ENCODE measurements at places on chromosomes 11 and 22.
A peak's percentile ranks its signal among the peaks of the same experiment; 100 is the strongest.

DNA sequence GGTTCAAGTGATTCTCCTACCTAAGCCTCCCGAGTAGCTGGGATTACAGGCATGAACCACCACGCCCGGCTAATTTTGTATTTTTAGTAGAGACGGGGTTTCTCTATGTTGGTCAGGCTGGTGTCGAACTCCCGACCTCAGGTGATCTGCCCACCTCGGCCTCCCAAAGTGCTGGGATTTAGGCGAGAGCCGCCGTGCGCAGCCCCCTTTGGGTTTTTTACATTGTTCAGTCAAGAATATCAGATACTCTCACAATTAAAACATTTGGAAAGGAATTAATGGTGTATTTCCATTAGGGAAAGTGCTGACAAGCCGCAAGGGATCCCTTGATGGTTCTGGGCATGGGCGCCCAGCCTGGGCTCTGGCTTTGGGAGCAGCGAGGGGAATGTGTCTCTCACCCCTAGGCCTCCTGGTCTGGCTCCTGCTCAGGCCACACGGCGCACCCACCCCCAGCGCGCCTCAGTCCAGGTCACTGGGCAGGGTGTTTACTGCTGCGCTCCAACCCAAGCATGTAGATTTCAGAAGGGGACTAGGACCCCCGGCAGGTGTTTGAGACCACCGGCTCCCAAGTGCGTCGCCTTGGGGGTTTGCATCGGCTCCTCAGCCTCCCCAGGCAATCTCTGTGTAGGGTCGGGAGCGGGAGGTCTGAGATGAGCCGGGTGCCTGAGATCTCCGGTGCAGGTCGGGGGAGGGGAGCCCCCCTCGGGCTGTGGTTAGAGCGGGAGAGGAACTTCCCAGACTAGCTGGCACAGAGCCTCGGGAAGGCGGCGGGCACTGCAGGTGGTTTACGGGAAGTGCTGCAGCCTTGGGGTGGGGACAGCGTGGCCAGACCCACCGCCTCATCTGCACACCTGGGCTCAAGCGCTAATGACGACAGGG is 809 bp upstream of the IRF7 start:
- no peak for DNase-seq

GRCh38 chr22:17910561-17911311 is 113.6 kb downstream of the MICAL3 start:
- no peak for DNase-seq

GRCh38 chr11:43403357-43404231 is 44.9 kb downstream of the TTC17 start:
- no peak for DNase-seq

DNA sequence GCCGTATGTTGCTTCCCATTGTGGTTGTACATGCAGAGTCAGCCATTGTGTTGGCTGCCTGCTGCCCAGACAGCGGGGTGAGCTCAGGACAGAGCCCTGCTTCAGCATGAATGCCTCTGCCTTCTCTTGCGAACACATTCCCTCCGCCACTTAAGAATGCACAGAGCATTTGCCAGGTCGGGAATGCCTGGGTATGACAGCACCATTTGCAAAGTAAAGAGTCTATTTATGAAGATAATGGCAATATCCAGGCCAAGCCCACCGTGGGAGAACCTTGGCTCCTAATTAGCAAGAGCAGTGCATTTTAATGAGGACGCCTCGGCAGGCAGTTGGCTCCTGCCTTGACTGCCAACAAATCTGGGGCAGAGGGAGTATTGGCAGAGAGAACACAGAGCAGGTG is 62.5 kb upstream of the SORL1 start:
- no peak for DNase-seq

- no peak for DNase-seq
Observed at GRCh38 chr11:65492637-65493366, 6.0 kb upstream of the MALAT1 start.

GRCh38 chr11:85795712-85796487 is 15.0 kb downstream of the SYTL2 start:
- no peak for DNase-seq

DNA sequence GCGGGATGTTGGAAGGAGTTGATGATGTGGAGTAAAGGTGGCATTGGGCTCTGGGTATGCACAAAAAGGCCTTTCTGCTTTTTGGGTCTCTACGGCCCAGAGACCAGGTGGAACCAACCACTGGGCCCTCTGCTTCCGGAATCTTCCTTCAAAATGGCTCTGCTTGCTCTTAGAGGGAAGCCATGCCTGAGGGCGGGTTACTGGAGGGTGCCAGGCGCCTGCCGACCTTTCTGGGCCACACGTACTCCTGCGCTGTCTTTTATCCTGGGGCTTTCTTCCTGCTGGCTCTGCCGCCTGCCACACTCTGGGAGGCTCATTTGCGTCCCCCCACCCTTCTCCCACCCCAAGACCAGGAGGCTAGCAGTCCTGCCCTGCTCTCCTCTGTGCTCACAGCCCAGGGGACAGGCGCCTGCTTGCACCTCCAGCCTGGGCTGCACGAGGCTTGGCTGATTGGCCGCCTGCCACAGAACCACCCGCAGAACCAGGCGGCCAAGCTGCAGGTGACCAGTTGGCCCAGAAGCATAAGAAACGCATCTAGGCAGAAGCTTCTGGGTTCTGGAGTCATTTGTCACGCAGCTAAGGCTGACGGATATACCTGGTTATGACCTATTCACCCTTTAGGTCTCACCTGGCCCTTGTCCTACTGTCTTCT is 536.9 kb downstream of the TBC1D22A start:
- no peak for DNase-seq

DNA sequence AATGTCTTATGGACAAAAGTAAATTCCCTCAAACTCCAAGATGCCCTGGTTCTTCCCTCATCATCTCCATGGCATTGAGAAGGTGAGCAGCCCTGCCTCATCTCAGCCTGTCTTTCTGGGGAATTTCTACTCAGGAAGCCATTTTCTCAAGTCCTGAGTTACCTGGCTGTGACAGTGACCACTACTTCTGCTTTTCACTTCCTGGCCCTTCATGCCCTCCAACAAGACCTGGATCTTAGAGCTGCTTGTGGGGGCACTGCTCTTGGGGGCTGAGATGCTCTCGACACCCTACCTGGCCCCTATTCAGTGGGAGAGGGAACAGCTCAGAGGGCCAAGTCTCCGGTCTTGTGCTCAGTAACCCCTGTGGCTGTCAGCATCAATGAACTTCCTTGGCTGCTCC is 5.5 kb upstream of the IGSF22 start:
- DNase-seq: no peak

DNA sequence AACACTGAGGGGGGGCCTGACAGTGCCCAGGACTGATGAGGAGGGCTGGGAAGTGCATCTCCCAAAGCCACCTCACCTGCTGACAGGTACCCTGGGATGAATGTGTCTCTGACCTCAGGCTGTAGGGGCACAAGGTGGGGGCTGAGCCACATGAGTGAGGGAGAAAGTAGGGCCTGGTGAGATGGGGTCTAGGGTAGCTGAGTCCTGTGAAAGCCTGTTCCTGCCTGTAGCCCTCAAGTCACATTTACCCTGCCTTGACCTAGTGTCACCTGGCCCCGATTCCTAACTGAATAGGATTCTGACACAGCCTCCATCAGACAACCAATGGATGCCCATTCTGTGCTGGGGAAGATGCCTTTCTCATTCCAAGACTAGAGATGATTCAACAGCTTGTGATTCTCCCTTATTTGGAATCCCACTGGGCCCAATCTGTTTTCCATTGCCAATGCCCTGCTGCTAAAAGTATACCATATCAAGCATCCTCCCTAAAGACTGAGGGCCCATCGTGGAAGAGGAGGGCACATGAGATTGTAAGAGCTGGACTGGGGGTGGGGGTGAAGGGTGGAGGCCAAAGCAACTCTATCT is 11.1 kb upstream of the RFPL1 start:
- DNase-seq: no peak

DNA sequence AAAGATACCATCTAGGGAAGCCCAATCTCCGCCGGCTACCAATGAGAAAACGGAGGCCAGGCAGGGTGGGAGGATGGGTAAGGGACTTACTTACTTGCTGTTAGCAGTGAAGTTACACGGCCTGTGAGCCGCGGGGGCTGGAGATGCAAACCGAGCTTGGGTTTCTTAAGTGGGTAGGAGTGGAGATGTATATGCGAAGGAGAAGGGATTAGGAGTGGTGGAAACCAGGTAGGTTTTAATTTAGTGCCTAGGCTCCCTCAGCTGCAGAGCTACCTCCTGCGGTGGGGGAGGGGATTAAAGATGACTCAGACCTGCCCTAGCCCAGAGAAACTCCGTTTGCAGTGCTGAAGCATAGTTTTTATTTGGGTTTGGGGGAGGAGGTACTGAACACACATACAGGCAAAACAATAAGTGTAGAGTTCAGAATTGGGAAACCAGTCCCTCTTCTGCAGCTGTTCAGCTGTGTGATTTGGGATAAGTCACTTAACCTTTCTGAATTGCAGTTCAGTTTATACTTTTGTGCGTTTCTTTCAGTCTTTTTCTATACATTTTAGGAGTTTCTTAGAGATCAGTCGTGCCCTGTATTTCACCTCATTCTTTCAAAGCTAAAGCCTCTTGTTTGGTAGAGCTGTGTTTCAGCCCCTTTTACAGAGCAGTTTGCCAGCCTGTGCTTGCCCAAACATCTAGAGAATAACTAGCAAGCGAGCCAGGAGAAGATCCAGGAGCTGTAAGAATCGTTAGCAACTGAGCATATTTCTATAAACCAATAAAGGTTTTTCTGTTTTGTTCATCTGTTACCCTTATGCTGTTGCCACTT is 596 bp upstream of the TNRC6B start:
- DNase-seq: peak; percentile 82

DNA sequence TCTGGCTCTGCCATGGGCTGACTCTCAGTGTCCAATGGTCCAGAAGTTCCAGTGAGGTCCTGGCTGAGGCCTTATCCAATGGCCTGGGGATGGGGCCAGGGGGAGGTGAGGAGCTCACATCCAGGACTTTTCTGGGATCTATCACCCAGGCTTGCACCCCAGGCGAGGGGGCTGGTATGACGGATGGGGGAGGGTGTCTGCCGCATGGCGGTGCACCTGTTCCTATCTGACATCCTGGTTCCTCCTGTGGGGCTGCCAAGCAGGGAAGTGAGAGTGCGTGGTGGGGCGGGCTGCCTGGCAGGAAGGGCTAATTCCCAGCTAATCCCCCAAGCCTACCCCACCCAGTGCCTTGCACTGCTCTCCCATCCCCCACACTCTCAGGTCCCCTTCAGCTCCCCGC is 102.1 kb downstream of the NECTIN1 start:
- no peak for DNase-seq

- no peak for DNase-seq
Observed at GRCh38 chr11:72078477-72078876, 1.9 kb downstream of the NUMA1 start.

- no peak for DNase-seq
Observed at GRCh38 chr11:121717296-121717695, 264.5 kb upstream of the SORL1-AS1 start.

GRCh38 chr11:95939091-95939490 is 15.2 kb upstream of the MTMR2 start:
- DNase-seq: no peak

- no peak for DNase-seq
Observed at GRCh38 chr11:132064987-132065620, 694.7 kb downstream of the NTM start.

DNA sequence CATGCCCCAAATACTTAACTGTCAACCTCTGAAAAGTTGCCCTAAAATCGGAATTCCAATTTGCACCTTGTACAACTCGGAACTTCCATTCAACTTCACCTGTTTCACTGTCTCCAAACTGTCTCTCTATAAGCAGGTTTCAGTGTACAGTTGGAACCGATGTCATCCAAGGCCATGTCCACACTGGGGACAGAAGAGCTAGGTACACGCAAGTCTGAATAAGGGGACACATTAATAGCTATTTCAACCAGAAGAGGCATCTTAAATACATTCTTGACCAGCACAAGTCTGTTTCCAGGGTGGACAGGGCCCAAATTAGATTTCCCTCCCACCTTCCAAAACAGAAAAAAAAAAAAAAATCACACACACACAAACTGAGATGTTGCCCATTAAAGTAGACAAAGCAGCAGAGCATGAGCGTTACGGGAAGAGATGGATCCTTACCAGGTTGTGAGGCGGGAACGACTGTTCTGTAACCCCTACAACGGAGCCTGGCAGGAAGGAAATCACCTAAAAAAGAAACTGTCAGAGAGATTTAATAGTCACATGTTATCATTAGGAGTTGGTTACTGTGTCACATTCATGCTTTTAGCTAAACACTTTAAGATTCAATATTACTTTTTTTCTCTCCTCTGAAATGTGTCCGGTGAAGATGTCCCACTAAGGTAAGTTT is 1.7 kb downstream of the CREBZF start:
- no peak for DNase-seq

GRCh38 chr22:44014241-44014640 is 9.9 kb upstream of the PARVB start:
- DNase-seq: no peak

- DNase-seq: peak; percentile 84
Observed at GRCh38 chr11:355581-356458, 13.5 kb upstream of the B4GALNT4 start.

- DNase-seq: no peak
Observed at GRCh38 chr22:22178992-22179391, 65.6 kb upstream of the VPREB1 start.

DNA sequence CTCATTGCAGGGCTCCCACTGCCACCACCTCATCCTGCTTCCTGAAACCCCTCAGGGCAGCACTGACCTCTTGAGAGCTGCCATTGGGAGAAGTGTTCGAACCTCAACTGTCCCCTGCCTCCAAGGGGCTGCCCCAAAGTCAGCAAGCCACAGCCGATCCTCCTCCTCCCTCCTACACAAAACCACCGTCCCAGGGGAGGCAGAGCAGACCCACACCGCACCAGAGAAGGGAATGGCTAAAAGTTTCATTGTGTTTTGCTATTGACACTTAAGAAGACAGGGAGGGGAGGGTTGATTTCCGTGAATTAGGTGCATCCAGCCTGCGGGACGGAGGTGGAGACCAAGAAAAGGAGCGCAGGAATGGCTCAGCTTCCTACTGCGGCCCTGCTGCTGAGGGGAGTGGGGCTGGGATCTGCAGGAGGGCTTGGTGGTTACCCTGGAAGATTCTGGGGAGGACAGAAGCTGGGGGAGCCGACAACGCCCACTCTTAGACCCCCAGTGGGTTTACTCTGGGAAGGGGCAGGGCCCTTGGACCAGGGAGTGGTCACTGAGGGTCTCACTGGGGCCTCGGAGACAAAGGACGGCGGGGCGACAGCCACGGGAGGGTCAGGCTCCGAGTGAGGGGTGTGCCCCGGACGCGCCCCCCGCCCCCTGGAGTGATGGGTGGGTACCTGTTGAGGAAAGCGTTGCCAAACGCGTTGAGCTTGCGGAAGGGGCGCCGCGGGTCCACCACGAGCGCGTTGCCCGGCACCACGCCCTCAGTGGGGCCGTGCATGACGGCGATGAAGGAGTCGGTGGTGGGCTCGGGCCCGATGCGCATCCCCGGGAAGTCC is 815 bp downstream of the EHD1 start:
- DNase-seq: peak; percentile 55

Data from activated CD4-positive, alpha-beta T cell treated with anti-CD3 and anti-CD28 coated beads, Interleukin-2, amount 50 U/mL, for 48 hours (primary cell).